ENCODE measurements at places on chromosomes 7 and 10.

GRCh38 chr7:65390588-65390987 lies 16.9 kb downstream of the ZNF92 start:
- H3K4me1 ChIP-seq, result no peaks in the 10 kb centered on the region
- H3K27ac ChIP-seq, result no peak overlapping the region
- H3K4me3 ChIP-seq, result no peak overlapping the region
- no peak for DNase-seq
- no peaks in the 10 kb centered on the region for H3K27me3 ChIP-seq

DNA sequence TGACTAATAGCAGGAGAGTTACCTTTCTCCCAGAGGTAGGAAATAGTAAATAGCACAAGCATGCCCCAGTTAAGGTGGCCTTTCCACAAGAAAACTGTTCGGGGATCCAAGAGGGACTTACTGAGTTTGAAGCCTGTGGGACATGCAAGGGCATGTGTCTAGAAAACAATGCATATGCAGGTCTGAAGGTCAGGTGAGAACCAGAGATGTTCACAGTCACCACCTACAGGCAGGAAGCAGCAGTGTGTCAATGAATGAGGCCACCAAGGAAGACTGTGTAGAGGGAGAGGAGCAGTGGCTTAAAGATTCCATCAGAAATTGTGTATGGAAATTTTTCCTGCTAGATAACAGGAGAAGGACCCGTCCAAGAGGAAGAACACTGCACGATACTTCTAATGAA lies 66.0 kb downstream of the CALD1 start:
- H3K4me1 ChIP-seq, result peaks cover 17% of the 10 kb centered on the region
- H3K27me3 ChIP-seq, result no peaks in the 10 kb centered on the region
- no peak overlapping the region for H3K4me3 ChIP-seq
- no peak for DNase-seq
- H3K36me3 ChIP-seq, result peaks cover 17% of the 10 kb centered on the region

- H3K36me3 ChIP-seq, result no peaks in the 10 kb centered on the region
- H3K27ac ChIP-seq, result no peak overlapping the region
- no peaks in the 10 kb centered on the region for H3K4me1 ChIP-seq
Measured at GRCh38 chr10:67657775-67658174, 38.2 kb downstream of the CTNNA3 start.

GRCh38 chr10:24556750-24557742 lies 166.6 kb downstream of the ARHGAP21 start:
- H3K36me3 ChIP-seq, result no peaks in the 10 kb centered on the region
- no peaks in the 10 kb centered on the region for H3K4me1 ChIP-seq
- DNase-seq, result peak; percentile 62

- H3K27me3 ChIP-seq, result no peaks in the 10 kb centered on the region
- no peak overlapping the region for H3K27ac ChIP-seq
- DNase-seq, result peak; percentile 33
- H3K4me1 ChIP-seq, result no peaks in the 10 kb centered on the region
- no peak overlapping the region for H3K4me3 ChIP-seq
Measured at GRCh38 chr7:98934267-98934666, 55.9 kb downstream of the TRRAP start.

DNA sequence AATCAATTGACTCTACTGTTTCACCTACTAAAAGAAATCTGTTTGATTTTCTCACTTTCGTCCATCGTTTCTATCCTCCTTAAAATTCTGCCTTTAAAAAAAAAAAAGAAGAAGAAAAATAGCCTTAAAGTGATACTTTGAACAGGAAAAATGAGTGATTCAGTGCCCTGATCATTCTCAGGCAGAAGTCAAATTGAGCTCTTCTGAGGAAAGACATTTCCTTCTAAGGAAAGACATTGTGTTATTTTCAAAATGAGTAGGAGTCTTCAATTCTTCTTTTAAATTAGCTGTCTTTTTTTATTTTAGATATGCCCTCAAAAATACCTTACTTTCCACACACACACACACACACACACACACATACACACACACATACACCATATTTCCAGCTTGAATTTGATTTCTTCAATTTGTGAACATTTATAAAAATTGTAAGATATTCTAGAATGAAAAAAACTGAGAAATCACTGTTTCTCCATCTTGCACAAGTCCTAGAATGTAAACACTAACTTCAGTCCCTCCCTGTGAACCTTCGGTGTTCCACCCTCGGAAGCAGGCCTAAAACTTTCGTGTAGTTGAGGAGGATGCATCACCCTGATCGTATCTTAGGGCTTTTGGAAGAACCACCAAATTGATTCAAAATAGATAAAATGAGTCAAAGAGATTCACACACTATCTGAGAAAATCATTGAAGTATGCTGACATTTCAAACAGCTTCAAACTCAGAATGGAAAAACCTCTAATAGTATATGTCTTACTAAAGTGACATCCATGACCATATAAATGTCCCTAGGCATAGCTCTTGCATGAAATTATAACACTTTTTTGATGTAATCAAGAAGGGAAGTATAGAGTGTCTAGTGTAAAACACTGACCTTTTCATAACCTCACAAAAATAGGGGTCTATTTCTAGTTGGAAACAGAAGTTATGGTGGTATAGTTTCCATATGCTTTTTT lies 270.8 kb downstream of the GATA3 start:
- no peaks in the 10 kb centered on the region for H3K4me1 ChIP-seq
- H3K27me3 ChIP-seq, result no peaks in the 10 kb centered on the region
- H3K4me3 ChIP-seq, result no peak overlapping the region
- H3K27ac ChIP-seq, result no peak overlapping the region
- DNase-seq, result no peak

- H3K4me1 ChIP-seq, result no peaks in the 10 kb centered on the region
- no peak for DNase-seq
- no peak overlapping the region for H3K27ac ChIP-seq
- H3K27me3 ChIP-seq, result no peaks in the 10 kb centered on the region
Measured at GRCh38 chr7:41134300-41135255, 568.3 kb downstream of the INHBA start.

- no peak overlapping the region for H3K27ac ChIP-seq
- no peak overlapping the region for H3K4me3 ChIP-seq
- no peak for DNase-seq
- H3K4me1 ChIP-seq, result no peaks in the 10 kb centered on the region
Measured at GRCh38 chr7:140745266-140746058, 49.0 kb downstream of the NDUFB2 start.

DNA sequence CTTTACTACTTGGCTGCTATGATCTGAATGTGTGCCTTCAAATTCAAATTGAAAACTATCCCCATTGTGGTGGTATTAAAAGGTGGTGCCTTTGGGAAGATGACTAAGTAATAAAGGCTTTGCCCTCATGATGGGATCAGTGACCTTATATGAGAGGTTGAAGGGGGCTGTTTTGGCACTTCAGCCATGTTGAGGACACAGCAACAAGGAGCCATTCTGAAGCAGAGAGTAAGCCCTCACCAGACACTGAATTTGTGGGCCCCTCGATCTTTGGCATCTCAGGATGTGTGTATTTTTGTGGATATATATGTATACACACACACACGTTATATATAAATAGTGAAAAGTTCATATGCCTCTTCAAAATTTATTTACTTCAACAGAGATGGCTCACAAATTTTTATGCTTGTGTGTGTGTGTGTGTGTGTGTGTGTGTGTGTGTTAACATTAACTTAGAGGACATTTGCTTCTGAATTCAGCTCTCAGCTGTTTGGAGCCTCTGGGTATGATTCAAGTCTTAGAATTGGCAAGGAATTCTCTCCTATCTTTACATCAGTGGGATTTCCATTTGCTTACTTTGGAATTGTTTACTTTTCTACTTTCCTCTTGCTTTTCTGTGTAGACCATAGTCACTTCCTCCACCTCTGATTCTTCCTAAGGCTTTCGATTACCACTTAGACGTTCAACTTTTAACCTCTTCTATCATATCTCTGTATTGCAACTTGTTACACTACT lies 66.6 kb downstream of the MAGI2 start:
- no peaks in the 10 kb centered on the region for H3K36me3 ChIP-seq
- DNase-seq, result no peak
- H3K27ac ChIP-seq, result no peak overlapping the region
- peaks cover 3% of the 10 kb centered on the region for H3K4me1 ChIP-seq
- H3K27me3 ChIP-seq, result no peaks in the 10 kb centered on the region

GRCh38 chr7:39341083-39341482 lies 225.1 kb upstream of the YAE1 start:
- peak overlapping the region; percentile 40 for H3K4me3 ChIP-seq
- no peaks in the 10 kb centered on the region for H3K27me3 ChIP-seq
- no peak for DNase-seq
- no peaks in the 10 kb centered on the region for H3K36me3 ChIP-seq
- peaks cover 3% of the 10 kb centered on the region for H3K4me1 ChIP-seq

GRCh38 chr7:121401896-121402295 lies 5.8 kb upstream of the FAM3C start:
- DNase-seq, result no peak
- H3K27me3 ChIP-seq, result no peaks in the 10 kb centered on the region
- H3K36me3 ChIP-seq, result no peaks in the 10 kb centered on the region
- H3K4me3 ChIP-seq, result no peak overlapping the region

GRCh38 chr7:29980151-29980550 lies 9.4 kb downstream of the SCRN1 start:
- no peak overlapping the region for H3K4me3 ChIP-seq
- H3K27ac ChIP-seq, result no peak overlapping the region
- H3K4me1 ChIP-seq, result no peaks in the 10 kb centered on the region

GRCh38 chr10:95560278-95561176 lies 644 bp downstream of the SORBS1 start:
- H3K27me3 ChIP-seq, result no peaks in the 10 kb centered on the region
- DNase-seq, result peak; percentile 75
- H3K36me3 ChIP-seq, result no peaks in the 10 kb centered on the region
- no peaks in the 10 kb centered on the region for H3K4me1 ChIP-seq
- peak overlapping the region; percentile 78 for H3K27ac ChIP-seq

- no peaks in the 10 kb centered on the region for H3K36me3 ChIP-seq
- H3K27me3 ChIP-seq, result no peaks in the 10 kb centered on the region
- H3K27ac ChIP-seq, result no peak overlapping the region
Measured at GRCh38 chr10:62710182-62710581, 94.3 kb upstream of the ADO start.

DNA sequence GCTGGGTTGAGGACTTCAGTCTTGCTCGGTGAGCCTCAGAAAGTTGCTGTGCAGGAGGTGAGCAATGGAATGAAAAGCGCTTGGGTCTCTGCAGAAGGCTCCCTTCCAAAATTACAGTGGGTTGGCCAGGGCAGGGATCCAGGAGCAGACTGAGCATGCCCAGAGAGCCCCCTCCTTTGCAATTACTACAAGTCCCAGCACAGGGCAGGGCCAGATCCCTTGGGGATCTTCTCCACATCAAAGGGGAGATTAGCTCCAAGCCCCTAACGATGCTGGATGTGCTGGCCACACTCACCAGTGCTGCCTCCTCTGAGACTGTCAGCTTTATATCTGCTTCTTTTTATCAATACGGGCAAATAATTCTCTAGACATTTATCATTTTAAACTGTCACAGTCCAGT lies 337.5 kb downstream of the RPS24 start:
- no peaks in the 10 kb centered on the region for H3K4me1 ChIP-seq
- H3K36me3 ChIP-seq, result no peaks in the 10 kb centered on the region

- DNase-seq, result no peak
- peaks cover 25% of the 10 kb centered on the region for H3K36me3 ChIP-seq
- no peaks in the 10 kb centered on the region for H3K4me1 ChIP-seq
- no peak overlapping the region for H3K27ac ChIP-seq
Measured at GRCh38 chr7:114629762-114630161, 215.1 kb downstream of the FOXP2 start.

- H3K27me3 ChIP-seq, result no peaks in the 10 kb centered on the region
- no peak overlapping the region for H3K4me3 ChIP-seq
- H3K4me1 ChIP-seq, result peaks cover 2% of the 10 kb centered on the region
- H3K27ac ChIP-seq, result no peak overlapping the region
Measured at GRCh38 chr10:78798976-78799730, 269.6 kb upstream of the ZMIZ1 start.

GRCh38 chr10:94194256-94194655 lies 168.5 kb downstream of the NOC3L start:
- no peaks in the 10 kb centered on the region for H3K27me3 ChIP-seq
- DNase-seq, result no peak
- no peaks in the 10 kb centered on the region for H3K36me3 ChIP-seq
- no peak overlapping the region for H3K4me3 ChIP-seq

- no peaks in the 10 kb centered on the region for H3K27me3 ChIP-seq
- no peaks in the 10 kb centered on the region for H3K36me3 ChIP-seq
- no peak for DNase-seq
- H3K4me3 ChIP-seq, result no peak overlapping the region
- no peak overlapping the region for H3K27ac ChIP-seq
Measured at GRCh38 chr10:126119599-126119998, 223.2 kb downstream of the FANK1 start.

GRCh38 chr7:88300401-88300945 lies 6.2 kb downstream of the STEAP4 start:
- no peaks in the 10 kb centered on the region for H3K4me1 ChIP-seq
- no peaks in the 10 kb centered on the region for H3K27me3 ChIP-seq
- no peak overlapping the region for H3K27ac ChIP-seq
- no peak overlapping the region for H3K4me3 ChIP-seq
- no peak for DNase-seq
- H3K36me3 ChIP-seq, result no peaks in the 10 kb centered on the region

DNA sequence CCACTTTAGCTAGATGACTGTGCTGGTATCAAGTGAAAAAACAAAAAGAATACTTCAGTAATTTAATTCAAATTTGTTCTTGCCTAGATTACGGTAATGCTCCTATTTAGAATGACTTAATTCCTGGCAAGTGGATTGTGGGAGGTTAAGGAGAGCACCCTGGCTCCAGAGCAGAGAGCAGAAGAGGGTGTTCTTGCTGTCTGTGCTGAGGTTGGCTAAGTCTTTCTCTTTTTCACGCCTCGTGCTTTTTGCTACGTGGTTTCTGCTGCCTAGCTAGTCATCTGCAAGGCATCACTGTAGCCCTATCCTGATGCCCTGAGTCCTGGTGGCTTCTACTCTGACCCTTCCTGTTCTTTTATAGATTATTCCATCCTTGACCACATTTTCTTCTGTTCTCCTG lies 101.4 kb downstream of the INSYN2A start:
- no peaks in the 10 kb centered on the region for H3K4me1 ChIP-seq
- DNase-seq, result no peak
- no peak overlapping the region for H3K4me3 ChIP-seq
- peaks cover 6% of the 10 kb centered on the region for H3K36me3 ChIP-seq
- no peak overlapping the region for H3K27ac ChIP-seq

- H3K4me1 ChIP-seq, result no peaks in the 10 kb centered on the region
- no peak overlapping the region for H3K4me3 ChIP-seq
- DNase-seq, result no peak
- no peaks in the 10 kb centered on the region for H3K36me3 ChIP-seq
- H3K27ac ChIP-seq, result no peak overlapping the region
- no peaks in the 10 kb centered on the region for H3K27me3 ChIP-seq
Measured at GRCh38 chr7:82926477-82926876, 236.2 kb downstream of the PCLO start.

DNA sequence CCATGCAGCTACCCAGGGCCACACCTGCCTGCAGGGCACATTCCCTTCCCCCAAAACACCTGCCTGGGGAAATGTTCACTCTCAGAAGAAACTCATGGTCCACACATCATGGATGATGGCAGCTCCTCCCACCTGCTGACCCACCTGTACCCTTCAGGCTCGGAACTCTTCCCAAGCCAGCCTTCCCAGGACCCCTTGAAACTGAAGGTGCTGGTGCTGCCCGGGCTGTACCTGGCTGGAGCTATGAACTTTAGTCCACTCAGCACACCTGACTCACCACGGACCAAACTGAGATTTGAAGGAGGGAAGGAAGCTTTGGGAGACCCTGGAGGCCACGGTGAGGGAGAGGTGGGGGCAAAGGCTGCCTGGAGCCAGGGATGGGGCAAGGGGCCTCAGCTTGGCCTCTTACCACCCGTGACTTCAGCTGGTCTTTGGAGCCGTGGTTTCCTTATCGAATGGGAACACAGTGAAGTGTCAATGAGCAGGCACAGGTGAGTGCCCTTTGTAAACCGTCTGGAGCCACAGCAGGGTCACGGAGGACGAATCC lies 30.1 kb upstream of the INPP5A start:
- no peaks in the 10 kb centered on the region for H3K36me3 ChIP-seq
- no peak for DNase-seq
- H3K4me3 ChIP-seq, result no peak overlapping the region
- no peaks in the 10 kb centered on the region for H3K4me1 ChIP-seq
